GM12878 (cell line): ENCODE measurements at places on chromosomes 5 and 9. TPM values are rescaled to one million over a fixed set of nuclear protein-coding genes. Genes with fewer than 3 reads are reported as not detected.

GRCh38 chr9:116987721-116988485 is 300.8 kb downstream of the TRIM32 start:
- no peak for DNase-seq

DNA sequence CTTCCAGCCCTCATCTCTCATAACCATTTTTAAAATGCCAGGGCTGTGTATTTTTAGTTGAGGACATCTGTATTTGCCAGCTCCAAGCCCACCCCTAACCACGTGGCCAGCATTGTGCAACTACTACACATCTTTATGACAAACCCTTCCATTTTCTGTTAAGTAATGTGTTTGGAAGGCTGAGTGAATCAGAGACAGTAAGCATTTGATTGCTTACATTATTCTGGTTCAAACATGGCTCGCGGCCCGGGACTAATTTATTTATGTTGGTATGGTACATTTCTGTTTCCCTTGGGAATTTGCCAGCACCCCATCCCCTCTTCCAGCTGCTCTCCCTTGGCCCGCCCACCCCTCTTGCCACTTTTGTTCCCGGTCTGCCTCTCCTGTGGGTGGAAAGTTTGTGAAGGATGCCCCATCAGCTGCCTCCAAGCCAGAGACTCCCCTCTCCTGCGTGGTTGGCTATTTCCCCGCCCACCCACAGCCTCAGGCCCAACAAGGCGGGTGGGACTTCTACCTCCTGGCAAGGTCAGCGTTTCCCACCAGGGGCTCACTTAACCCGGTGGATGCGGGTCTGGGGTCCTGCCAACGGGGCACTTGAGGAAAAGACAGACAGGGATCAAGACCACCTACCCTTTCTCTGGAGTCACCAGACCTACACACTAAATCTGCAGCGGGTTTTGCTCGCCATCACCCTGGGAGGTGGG is 162.2 kb downstream of the HSD17B3 start:
- no peak for DNase-seq

- no peak for DNase-seq
Observed at GRCh38 chr5:122394284-122394930, 82.4 kb downstream of the SNCAIP start.

- DNase-seq, result no peak
Observed at GRCh38 chr5:3217114-3217513, 378.5 kb upstream of the IRX1 start.

DNA sequence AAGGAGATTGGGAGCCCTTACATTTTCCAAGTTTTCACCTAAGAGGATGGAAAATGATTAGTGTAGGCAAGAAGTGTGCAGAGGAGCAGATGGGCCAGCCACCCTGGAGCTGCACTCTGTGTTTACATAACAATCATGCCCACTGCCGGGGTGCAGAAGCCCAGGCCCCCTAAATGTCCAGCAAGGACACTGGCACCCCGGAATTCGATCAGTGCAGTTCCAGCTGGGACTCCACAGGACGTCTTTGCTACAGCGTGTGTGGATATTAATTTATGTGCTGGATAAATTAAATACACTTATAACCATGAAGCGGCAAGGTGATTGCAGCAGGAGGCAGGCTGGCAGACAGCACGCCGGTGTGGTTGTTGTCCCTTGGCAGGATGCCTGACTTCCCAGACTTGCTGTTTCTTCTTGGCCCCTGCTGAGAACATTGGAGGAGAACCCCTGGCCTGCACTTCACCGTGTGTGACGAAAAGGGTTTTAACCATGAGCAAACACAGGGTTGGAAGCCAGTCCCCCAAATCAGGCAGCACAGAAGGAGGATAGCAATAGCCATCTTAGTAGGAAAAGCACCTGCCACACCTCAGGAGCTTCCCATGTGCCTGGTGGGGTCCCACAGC is 73.7 kb downstream of the GADD45G start:
- DNase-seq, result no peak

DNA sequence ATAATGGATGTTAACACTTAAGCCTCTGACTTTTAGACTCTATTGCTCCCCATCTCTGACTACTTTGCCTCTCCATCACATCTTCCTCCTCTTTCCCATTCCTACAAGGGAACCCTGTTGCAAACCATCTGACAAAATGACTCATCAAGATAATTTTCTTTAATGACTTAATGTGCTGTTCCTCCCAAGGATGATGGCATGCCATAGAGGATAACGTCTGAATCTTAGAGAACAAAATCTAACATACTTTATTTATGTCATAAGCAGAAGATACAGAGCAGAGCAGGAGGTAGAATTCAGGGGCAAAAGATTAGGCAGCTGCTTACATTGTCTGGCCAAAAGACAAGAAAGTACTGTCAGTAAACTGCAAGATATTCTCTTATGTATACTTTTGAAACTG is 76.8 kb downstream of the FGF10 start:
- no peak for DNase-seq

DNA sequence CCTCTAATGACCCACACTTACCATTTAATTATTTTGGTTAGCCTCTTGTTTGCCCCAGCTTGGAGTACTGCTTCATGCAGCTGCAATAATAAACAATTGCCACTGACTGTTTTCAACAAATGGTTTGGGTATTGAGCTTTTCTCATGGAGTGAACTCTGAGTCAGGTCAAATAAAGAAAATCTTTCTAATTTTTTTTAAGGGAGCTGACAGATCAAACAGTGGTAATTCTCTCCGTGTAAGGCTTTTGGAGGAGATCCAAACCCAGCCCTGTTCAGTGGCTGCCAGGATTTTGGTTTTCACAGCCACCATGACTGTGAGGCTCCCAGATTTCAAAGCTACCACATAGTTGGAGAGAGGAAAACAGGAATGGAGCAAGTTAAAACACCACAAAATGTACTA is 110.7 kb upstream of the EFNA5 start:
- no peak for DNase-seq

DNA sequence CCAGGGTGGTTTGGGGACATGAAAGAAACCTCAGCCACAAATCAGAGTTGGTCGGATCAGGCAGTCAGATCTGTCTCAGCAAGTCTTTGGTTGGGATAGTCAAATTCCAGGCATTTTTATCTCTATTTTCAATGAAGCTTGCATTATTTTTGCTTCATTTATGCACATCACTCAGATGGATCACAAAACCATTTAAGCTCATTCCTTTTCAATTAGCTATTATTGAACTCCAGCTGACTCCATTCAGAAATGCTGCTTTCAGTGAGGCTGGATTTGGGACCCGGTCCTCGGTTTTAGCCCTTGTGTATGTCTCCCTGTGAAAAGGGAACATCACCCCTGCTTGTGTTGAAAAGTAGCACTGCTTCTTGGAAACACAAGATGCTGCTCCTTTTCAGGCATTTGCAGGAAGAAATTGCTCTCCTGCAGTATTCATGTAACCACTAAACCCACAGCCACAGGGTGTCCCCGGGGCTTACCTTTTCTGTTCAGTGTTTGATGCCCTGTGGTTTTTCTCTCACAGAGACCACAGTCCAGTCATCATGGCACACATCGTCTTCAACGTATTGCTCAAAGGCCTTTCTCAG is 232.9 kb downstream of the NFIB start:
- DNase-seq, result no peak

DNA sequence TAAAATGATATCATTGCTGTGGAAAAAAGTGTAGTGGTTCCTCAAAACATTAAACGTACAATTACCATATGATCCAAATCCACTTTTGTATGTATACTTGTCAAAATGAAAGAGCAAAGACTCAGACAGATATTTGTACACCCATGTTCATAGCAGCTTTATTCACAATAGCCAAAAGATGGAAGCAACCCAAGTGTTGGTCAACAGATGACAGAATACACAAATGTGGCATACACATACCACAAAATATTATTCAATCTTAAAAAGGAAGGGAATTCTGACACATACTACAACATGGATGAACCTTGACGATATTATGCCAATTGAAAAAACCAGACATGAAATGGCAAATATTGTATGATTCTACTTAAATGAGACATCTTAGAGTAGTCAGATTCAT is 524.5 kb upstream of the WWC1 start:
- no peak for DNase-seq

GRCh38 chr5:168830833-168831232 is 251.7 kb upstream of the PANK3 start:
- DNase-seq, result no peak

DNA sequence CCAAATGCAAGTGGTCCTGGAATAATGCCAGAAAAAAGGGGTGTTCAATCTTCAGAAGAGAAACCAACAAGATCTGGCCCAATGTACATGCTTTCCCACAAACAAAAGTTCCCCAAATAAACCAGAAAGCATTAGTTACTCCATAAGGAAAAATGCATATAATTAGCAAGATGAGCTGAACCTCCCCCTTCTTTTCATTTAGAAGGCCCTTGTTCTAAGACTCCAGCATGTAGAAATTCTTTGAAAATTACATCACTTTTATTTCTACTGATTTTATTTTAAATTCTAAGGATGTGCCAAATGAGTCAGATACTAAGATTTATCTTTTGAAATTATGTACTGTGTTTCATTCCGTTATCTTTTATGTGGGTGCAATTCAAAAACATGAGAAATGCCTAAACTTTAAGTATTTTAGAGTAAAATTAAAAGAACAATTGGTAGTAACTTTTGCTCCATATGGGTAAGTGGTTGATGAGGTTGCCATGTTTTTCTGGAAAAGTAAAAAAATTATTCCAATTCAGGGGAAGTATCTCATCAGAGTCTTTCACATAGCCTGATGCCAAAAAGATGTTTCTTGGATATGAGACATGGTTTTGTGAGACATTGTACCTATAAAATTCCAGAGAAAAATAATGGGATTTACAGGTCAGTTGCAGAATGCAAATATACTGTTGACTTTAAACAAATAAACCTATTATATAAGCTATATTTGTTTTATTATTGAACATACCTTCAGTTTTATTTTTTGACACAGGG is 106.5 kb upstream of the CCDC112 start:
- no peak for DNase-seq

DNA sequence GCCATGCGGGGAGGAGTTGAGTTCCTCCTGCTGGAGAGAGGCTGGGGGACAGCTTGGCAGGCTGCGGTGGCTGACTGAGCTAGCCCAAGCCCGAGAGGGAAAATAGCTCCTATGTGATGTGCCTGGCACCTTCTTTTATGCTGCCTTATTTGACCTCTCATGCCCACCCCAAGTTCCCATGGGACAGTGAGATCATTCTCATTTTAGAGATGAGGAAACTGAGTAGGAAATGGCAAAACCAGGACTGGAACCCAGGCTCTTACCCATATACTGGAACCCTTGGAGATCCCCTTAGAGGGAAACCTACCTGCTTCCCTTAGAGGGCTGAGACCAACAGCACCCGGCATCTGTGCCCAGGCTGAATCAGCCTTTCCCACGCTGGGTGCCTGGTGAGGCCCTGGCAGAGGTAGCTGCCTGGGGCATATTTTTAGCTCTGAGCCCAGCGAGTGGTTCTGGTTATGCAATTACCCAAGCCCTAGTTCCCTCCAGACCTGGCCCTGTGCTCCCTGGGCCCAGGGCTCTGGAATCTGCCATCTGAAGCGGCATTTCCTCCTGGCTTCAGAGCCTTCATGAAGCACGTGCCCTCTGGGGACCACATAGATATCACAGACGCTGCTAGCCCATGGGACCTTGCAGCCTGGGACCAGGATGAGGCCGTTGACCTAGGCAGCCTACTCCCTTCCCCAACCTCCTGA is 23.6 kb downstream of the COL27A1 start:
- DNase-seq, result no peak

Gene WNT8A
- not detected in 2 replicates for polyA plus RNA-seq

Gene PRUNE2
- 0.62 and 0.63 TPM in 2 replicates for polyA plus RNA-seq
